ENCODE measurements at places on chromosomes 11 and 22.

DNA sequence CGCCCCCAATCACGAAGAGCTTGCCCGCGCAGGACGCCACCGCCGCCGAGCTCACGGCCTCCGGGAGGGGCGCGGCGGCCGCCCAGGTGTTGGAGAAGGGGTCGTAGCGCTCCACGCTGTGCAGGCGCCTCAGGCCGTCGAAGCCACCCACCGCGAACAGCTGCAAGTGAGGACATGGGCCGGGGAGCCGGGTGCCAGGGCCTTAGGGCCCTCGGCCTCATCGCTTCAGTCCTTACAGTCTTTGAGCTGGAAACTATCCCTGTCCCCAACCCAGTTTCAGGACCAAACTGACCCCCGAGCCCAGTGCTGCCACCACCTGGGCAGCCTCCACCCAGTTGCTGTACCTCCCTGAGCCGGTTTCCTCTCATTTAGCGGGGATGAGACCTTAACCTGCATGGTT lies 7.6 kb downstream of the KLHL35 start:
- DNase-seq = no peak

- no peak for DNase-seq
These were observed 283.9 kb downstream of the BUD13 start for GRCh38 chr11:116488836-116489389.

GRCh38 chr22:28002181-28002700 lies 83.2 kb upstream of the PITPNB start:
- DNase-seq = no peak

DNA sequence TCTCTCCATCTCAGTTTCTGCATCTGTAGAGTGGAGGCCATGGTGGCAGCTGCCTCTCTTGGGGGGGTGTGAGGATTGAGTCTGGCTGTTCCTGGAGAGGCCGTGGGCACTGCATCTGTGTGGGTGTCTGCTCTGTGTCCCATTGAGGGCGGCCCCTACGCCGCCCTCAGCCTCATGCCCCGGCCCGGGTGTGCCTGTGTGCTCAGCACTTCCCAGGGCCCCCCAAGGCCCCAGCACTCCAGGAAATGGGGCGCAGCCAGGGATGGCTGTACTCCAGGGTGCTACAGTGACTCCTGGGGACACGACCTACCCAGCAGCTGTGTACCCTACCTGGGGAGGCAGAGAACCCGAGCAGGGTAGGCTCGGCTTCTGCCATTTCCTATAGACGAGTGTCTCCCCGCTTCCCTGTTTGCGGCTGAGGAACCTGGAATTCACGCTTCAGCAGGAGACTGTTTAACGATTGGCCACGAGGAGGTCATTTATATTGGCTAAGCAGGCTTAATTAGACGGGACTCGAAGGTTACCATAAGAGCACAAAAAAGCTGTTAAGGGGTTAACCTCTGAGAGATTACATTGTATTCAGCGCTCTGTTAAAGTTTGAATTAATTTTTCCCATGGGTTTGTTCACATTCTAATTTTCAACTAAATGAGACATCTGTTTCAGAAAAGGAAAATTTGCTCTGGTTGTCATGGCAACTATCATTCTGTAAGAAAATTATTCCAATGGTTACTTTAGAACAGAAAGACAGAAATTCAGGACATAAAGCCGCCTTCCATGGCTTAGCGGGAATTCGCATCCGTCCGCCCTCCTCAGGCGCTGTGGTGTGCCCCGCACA lies 76.4 kb downstream of the MPPED1 start:
- DNase-seq = no peak

DNA sequence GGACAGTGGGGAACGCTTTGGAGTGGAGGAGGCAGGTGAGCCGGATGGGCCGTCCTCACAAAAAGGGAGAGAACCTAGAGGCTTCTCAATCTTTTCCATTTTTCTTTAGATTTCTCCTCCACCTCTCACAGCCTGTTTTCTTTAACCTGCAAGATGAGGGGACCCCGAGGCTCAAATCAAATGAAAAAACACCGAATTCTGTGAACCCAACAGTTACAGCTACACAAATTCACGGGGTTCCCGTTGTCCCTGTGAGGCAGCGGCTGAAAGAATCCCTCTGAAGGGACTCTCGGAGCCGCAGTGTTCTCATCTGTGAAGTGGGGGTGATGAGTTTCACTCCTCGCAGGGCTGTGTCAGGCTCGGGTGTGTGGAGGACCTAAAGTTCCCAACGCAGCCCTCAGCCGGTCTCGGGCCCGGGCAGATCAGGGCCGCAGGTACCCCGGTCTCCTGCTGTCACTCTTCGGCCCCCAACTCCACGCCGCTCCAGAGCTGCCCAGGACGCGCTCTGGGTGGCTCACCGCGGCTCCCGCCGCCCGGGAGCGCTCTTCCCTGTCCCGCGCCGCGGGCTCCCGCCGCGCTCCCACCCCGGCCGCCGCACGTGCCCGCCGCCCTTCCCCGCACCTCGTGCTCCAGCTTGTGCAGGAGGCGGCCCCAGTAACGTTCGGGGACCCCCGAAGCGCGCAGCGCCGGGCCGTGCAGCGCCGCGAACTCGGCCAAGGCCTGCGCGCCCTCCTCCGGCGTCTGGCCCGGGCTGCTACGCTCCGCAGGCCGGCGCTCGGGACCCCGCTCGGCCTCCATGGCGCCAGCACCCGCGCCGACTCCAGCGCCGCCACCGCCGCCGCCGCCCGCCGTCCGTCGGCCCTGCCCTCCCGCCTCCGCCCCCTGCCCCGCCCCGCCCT lies at the start of gene TTLL12:
TTLL12 (minus strand) TSS at position 863 of the 899 bp plus-strand sequence; CDS start at position 798, 65 bp downstream.
- peak; percentile 68 for DNase-seq

All from dermis microvascular lymphatic vessel endothelial cell (primary cell).